ENCODE measurements at places on chromosomes 6 and 20.

GRCh38 chr6:9437836-9438235 is 977.0 kb downstream of the TFAP2A start:
- no peak for DNase-seq

- no peak for DNase-seq
Measured at GRCh38 chr6:141874930-141875602, 257.7 kb upstream of the GJE1 start.

GRCh38 chr6:143901885-143902750 is 37.8 kb downstream of the ZC2HC1B start:
- no peak for DNase-seq

- DNase-seq: no peak
Measured at GRCh38 chr6:12537389-12537788, 179.2 kb upstream of the PHACTR1 start.

DNA sequence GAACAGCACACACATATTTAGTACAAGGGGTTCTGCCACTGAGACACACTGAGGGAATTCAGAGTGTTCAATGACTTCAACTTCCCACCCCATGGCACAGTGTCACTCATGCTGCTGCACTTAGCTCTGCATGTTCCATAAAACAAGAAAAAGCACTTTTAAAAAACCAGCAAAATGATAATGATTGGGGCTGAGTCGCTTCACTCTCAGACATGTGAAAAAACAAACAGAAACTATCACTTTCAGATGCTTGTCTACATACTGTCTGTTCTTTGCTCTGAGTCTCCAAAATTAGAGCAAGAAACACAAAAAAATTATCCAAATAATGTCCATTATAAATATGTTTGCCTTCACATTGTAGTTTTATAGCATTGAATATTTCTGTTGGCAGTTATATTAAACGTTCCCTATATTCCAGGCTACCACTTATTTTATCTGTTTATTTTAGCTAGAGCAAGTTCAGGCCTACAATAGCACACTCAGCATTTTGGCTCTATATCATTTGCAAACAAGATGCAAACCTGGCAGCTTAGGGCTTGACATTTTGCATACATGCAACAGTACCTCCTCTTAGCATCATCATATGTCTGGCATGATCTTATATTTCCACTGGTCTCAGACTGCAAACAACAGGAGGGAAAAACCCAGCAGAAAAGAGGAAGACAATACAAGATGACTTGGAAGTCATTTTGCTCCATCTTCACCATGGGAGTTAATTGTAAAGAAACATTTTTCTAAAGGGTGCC is 398.8 kb downstream of the HACE1 start:
- no peak for DNase-seq

DNA sequence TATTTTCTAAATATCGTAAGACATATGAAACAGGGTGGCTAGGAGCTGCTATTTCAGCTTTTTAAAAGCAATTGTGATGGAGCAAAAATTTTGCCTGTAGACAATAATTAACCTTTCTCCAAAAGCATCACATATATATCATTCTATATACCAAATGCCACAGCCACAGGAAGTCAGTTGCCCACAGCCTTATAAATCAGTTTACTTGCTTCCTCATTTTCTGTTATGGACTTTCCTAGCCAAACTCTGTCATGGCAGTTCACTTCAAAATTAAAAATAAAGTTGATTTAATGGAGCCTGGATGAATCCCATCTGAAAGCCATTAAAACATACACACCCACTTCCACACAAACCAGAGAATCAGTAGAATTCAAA is 93.4 kb upstream of the NHSL1 start:
- no peak for DNase-seq

DNA sequence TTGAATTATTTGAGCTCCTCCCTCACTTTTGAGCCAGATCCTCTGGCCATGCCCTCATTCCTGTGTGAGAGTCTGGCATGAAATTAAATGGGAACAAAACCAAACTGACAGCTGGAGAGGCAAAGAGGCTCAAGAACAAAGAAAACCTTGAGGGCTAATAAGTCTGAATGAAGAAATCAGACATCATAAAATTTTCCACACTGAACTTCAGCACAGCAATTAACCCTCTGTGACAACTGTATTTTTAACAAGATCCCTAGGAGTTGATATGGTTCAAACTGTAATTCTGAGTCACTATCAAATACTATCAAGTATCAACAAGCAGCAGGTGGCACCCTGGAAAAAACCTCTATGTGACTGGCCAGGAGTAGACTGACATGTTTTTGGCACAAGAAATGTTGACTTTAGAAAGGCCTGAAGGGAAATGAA is 109.4 kb upstream of the EMILIN3 start:
- DNase-seq: no peak

- no peak for DNase-seq
Measured at GRCh38 chr20:38114353-38114791, 50.7 kb downstream of the TGM2 start.

DNA sequence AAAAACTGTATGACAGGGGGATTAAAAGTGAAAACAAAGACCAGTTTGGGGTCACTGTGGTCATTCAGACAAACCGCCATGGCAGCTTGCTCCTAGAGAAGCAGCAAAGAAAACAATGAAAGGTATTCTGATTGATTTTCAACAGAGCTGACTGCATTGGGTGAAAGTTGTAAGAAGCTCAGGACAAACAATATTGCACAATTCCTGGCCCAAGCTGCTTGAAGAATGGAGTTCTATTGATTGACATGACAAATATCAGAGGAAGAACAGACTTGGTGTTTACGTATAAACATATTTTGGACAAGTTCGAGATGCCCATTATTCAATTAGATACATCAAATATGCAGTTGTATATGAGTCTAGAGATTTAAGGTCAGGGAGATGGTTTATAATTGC is 62.0 kb downstream of the TRIM38 start:
- DNase-seq: no peak

GRCh38 chr6:141354191-141354955 is 778.4 kb upstream of the GJE1 start:
- DNase-seq: no peak

- DNase-seq: no peak
Measured at GRCh38 chr6:137846772-137847313, 20.2 kb upstream of the TNFAIP3 start.

GRCh38 chr6:147127587-147127986 is 76.6 kb upstream of the STXBP5 start:
- DNase-seq: no peak

GRCh38 chr6:10884245-10884972 is 2.4 kb upstream of the SYCP2L start:
- no peak for DNase-seq

- no peak for DNase-seq
Measured at GRCh38 chr6:167129562-167129961, 6.7 kb downstream of the CCR6 start.

DNA sequence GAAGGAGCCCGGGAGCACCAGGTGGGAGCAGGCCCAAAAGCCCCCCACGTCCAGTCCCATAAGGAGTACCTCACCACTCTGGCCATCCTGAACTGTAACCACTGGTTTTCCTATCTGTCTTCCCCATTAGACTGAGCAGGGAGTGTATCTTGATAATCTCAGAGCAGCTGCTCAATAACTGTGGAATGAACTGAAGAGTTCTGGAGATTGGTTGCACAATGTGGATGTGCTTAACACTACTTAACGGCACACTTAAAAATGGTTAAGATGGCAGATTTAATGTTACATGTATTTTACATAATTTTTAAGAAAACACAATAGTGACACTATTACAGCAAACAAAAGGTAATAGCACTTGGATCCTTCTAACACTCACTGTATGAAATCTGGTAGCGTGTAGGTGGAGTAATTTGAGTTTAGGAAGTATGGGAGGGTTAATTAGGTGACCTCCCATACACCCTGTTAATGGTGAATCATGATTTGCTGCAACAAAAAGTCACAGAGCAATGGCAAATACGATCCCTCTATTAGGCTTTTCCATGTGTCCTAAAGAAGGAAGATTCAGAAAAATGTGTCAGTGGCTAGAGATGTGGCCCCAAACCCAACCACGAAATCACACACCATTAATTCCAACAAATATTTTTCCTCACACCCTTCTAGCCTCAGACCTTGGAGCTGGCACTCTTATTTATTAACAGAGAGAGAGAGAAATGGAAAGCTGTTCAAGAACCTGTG is 18.4 kb downstream of the TRAM2 start:
- DNase-seq: no peak

DNA sequence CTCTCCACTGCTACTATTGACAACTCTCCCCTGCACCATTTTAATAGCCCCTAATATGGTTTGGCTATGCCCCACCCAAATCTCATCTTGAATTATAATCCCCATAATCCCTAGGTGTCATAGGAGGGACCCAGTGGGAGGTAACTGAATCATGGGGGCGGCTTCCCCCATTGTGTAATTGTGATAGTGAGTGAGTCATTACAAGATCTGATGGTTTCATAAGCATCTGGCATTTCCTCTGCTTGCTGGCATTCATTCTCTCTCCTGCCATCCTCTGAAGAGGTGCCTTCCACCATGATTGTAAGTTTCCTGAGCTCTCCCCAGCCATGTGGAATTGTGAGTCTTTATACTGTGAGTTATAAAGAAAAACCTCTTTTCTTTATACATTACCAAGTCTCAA is 74.1 kb upstream of the TCF21 start:
- no peak for DNase-seq

DNA sequence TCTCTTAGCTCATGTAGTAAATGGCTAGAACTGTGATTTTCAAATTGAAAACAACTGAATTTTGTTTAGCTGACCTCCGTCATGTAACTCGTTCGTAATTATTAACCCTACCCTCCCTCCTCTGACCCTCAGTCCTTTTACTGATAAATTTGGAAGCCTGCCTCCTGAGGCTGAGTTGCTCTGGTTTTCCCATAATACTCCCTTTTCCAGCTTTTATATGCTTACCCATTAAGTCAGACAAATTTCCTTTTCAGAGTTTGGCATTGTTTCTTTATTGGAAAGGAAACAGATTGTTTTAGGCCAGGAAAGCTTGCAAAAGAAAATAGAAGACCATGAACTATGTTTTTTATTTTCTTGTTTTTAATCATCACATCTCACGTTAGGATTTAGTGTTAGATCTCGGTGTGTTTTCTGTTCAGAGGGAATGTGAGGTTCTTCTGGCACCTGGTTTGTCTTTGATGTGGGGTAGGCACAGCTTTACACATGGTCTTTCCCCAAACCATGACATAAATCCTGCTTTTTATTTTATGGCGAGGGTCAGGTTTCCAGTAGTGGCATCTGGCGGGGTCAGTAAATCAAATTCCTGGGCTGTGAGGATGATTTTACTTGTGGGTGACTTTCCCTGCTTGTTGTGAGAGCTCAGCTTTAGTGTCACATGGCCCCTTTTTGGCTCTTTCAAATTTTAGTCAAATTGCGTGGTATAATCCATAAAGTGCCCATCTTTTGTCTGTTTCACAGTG is 24.5 kb downstream of the PLCB4 start:
- no peak for DNase-seq

DNA sequence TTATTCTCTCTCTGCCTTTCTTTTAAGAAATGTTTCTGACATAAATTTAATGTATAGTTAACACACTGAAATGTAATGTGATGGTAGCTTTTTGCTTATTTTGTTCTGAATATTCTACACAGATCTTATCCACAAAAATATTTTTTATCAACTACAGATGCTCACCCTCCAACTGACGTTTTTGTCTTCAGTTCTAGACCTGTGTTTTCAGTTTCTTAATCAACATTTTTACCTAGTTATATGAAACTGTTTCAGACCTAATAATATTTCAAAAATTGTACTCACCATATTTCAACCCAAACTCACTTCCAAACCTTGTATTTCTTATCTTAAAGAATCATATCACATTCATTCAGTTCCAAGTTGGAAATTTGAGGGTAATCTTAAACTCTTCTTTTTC is 452.8 kb downstream of the RFPL4B start:
- DNase-seq: no peak

GRCh38 chr6:2184700-2185455 is 60.5 kb downstream of the GMDS start:
- no peak for DNase-seq

DNA sequence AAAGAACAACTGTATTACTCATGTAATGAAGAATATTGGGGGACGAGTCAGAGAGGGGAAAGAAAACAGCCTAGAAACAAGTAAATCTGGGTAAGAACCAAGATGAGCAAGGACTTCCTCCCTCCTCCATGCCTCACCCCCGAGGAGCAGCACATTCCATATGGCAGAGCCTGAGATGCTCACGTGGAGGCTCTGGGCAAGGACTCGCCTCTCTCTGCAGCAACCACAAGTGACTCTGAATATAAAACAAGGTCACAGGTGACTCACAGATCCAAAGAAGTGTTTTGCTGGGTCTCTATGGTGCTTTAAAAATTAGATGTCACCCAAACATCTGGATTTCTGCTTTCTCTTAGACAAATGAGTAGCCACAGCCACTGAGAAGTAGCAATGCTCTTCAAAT is 453.0 kb upstream of the SULF2 start:
- no peak for DNase-seq

DNA sequence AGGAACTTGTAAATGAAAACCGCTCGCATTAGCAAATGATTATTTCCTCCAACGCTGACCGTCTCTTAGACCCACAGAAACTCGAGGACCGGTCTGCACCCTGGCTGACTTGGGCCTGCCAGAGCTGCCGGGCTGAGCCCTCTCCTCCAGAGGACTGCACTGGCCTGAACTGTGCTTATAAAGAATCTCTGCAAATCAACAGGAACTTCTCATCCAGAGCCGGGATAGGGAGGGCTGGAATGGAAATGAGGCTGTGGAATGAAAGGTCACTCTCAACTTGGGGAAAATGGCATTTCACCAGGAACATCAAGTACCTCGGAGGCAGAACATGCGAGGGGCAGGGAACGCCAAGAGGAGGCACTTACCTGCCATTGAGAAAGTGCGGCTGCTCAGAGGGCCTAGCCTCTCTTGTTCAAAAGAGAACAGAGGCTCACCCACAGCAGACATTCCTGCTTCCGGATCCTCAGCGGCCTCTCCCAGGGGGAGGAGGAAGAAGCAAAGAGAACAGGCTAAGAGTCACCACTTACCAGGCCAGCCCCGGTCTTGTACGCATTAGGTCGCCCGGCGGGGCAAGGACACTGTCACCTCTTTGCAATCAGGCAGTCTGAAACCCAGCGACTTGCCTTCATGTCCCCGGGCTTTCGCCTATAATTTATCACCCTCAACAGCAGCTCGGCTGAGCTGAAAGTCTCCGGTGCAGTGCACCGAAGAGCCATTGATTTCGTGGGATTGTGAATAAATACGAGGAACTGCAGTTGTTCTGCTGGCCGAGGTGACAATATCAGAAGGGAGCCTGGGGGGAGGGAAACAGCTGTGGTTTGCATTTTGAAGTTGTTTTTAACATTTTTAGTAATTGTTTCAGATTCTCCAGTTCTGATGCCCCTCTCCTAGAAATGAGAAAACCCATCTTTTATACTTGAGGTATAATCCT is 37.6 kb downstream of the ZMYND8 start:
- no peak for DNase-seq

DNA sequence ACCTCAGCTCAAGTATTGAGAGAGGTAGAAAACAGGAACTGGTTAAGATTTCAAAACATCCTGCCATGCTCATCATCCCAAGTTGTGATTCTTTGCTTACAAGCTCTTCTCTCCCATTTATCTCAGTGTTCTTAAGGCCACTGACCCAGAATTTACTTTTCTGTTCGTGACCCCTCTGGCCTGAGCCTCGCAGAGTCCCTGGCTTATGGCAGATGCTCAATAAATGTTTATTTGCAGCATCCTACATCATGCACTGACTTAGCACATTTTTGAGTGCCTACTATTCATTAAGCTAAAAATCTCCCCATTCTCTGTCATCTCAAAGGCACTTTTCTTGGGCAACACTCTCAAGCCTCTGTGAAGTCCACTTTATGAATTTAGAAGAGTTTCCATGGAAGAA is 33.4 kb upstream of the MC3R start:
- DNase-seq: no peak

Data from activated naive CD4-positive, alpha-beta T cell (primary cell).